ENCODE measurements at places on chromosomes 2 and 18.

DNA sequence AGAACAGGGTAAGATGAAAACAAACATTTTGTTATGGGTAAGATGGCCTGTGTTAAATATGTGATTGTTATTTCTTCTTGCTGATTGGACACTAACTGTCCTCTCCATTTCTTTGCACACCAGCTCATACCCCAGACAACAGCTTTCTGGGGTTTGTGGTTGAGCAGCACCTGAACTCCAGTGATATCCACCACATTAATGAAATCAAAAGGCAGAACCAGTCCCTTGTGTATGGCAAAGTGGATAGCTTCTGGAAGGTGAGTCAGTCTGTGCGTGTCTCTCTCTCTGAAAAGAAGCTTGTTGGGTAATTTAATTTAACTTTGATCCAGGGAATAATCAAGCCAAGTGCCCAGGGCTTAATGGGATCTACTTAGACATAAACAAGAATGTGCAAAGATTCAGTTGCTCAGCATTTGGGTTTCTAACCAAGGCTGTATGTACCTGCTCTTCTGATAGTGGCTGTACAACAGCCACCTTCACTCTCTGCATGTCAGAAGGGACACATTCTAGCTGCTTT lies 108.3 kb downstream of the MGAT5 start:
- DNase-seq = no peak

- no peak for DNase-seq
These were observed 4.0 kb downstream of the SNORC start for GRCh38 chr2:232873909-232874641.

DNA sequence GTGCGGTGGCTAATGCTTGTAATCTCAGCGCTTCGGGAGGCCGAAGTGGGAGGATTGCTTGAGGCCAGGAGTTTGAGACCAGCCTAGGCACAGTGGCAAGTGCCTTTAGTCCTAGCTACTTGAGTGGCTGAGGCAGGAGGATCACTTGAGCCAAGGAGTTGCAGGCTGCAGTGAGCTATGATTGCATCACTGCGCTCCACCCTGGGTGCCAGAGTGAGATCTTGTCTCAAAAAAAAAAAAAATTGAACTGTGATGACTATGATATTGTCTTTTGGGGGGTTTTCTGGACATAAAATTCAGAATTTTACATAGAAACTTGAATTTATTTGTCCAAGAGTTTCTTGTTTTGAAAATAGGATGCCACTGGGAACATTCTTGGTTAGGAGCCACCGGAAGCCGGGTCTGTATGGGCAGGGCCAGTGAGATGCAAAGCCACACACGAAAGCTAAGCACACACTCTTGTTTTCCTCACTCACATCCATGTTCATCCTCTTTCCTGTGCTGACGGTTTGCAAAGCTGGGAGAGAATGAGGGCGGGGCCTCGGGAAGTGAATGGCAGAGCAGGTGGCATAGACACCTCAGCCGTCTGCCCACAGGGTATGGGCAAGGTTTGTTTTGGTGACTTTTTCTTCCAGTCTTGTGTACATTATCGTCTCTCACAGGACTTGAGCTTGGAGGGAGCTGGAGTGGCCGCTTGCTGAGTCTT lies 12.6 kb downstream of the AGAP1 start:
- DNase-seq = no peak

DNA sequence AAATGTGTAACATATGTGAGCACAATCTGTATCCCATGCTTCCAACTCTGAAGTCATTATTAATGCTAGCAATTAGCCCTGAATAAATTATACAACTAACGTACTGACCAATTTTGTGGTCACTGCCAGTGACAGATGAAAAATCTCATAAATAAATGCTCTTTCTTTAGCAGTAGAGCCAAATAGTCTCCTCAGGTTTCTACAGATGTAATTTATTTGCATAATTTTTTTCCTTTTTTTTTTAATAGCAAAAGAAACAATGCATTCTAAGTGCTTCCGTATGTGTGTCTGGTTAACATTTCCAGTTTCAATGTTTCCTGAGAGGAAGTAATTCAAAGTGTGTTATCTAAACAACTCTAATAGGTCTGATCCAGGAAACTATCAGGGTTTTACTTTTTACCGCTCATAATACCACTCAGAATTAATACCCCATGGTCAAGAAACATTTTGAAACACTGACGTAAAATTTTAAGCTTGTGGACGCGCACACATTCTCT lies 108.4 kb downstream of the MEP1B start:
- no peak for DNase-seq

- DNase-seq = peak; percentile 29
These were observed 23.6 kb downstream of the FZD5 start for GRCh38 chr2:207746131-207746530.
